ENCODE measurements at places on chromosomes 7 and 10.

DNA sequence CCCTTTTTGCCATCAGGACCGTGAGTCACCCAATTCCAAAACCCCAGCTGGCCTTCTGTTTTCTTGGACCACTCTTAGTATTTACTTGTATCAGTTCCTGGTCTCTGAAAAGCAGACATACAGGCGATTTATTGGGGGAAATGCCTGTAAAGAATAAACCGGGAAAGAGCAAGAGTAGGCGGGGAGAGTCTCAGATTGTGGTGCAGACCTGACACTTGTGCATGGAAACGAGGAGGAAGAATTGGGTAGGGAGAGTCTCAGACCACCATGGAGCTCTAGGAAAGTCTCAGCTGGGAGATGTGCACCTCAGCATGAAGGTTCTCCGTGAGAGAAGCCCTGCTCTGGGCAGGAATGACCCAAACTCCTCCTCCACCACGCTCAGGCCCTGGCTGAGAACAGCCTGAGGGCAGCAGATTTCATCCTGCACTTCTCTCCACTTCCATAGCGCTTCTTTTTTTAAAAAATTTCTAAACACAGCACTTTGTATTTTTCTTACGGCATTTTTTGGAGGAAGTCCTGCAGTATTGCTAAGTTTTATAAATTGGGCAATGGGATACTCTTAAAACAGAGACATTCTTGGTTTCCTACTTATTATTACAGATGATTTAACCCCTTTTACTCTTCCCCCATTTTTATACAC is 6.1 kb upstream of the TASOR2 start:
- no peak for DNase-seq

- DNase-seq: no peak
These were observed 252.5 kb downstream of the PTEN start for GRCh38 chr10:88115968-88116367.

DNA sequence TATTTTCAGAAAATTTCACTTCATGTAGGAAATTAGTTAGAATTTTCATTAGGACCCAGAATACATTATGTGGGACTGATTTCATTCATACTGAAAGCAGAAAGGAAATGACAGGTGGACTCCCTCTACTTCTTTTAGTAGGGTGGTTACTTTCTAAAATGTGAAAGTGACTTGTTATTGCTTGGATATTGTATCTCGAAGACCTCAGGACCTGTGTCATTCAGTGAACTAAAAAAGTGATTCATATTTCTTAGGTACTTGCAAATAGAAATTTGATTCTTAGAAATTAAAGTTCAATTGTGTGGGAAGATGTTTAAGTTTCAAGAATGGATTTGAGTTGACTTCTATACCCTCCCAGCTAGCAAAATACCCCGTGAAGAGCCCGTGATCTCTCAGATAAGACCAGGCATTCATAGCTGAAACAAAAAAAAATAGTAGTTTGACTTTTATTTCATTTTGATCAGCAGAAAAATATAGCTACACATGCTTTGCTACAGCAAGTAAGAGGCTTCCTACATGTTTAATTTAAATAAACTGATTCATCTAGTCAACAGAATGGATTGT is 1037.1 kb downstream of the GATA3 start:
- no peak for DNase-seq

DNA sequence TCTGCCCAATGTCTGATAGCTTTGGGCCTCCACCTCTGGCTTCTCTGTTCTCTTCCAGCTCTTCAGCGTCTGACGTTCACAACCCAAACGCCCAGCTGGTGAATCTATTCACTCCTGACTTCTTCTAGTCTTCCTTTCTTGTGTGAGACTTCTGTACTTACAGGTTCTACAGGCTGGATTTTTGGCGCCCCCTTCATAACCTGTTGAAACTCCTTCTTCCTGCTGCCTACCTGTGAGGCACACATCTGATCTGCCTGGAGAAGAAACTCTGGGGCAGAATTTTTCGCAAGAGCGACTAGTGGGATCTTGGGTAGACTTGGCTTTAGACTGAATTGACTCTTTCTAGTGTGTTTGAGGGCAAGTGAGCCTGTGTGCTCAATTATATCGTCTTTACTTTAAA is 249.3 kb downstream of the REEP3 start:
- no peak for DNase-seq

DNA sequence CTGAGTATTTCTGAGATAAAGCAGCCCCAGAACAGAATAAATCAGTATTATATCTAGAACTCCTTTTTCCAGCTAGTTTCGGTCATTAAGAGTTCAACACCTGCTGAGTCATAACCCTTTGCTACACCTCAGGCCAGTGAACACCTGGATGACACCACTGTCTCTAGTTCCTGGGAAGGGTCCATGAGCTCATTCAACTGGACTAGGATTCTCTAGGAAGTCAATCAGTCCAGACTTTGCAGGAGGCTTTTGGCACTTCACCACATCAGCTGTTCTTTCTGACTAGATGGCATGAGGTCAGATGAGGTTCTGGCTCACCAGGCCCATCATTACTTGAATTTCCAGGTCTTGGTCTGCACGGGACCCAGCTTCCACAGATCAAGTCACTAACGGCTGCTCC is 11.7 kb downstream of the SLC39A12 start:
- no peak for DNase-seq

DNA sequence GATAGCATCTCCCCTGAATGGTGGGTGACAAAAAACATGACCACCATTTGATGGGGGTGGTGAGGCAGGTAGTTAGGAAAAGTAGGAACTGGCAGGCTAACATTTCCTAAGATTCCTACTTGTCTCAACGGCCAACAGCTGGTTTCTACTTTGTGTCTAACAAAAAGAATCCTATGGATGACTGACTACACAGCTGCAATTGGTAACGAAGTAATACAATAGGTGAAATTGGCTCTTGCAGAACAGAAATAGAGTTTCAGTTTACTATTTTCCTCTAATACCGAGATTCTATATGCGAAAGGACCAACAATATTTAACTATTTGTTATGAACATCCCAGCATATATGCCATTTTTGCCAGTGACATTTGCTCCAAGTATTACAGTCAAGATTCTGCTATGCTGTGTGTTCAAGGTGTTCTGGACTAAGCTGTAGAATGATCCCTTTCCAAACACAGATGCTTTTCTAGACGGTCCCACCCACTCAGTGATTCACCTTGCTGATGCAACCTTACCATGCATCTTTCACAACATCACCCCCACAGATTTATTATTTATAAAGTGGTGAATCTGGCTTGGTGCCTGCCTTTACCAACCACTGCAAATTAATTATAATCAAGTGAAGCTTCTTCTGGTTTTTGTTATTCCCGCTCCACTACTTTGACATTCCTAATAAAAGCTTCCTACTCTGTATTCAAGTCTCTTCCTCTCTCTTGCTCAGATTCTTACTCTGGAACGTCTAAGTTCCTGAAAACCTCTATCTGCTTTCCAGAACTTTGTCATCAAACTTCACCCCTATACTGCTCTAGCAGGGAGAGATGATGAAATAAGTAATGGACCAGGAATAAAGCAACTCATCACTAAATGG is 16.8 kb downstream of the BBIP1 start:
- DNase-seq: peak; percentile 13

DNA sequence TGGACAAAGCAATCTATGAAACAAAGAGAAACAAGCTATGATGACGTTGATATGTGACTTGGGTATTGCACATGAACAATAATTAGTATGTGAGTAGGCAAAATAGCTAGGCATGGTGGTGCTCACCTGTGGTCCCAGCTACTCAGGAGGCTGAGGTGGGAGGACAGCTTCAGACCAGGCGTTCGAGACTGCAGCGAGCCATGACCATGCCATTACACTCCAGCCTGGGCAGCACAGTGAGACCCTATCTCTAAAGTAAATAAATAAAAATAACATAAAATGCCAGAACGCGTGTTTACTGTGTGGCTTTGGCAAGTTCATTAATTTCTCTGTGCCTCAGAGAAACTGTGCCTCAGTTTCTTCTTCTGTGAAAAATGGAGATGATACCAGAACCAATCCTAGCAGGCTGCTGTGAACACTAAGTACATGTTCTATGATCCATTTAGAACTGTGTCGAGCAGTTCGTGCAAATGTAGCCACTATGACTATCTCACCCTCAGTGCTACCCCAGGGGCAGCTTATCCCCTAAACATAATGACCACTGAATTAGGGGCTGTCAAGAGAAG is 9.3 kb upstream of the TNS3 start:
- no peak for DNase-seq

- no peak for DNase-seq
These were observed at the start of gene VAX1 for GRCh38 chr10:117137911-117138642. TSS of gene VAX1 (minus strand) at chr10:117138270. CDS start at chr10:117138056, 214 bp downstream.

GRCh38 chr10:80491251-80492102 is 37.4 kb downstream of the TSPAN14 start:
- DNase-seq: no peak

DNA sequence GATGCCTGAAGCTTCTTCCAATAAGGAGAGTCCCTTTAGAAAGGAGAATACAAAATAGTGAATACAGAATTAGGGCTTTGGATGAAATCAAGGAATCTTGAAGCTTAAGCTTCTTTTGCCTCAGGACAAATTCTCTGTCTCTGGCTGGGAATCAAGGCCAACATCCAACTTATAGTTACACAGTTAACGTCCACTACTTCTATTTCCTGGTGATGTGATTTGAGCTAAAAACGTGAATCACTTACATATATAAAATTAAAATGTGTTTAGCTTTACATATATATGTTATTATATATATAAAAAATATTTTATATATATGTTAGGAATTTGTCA is 11.4 kb upstream of the INPP5F start:
- no peak for DNase-seq

- no peak for DNase-seq
These were observed 8.9 kb upstream of the CTBP2 start for GRCh38 chr10:125169279-125169678.

DNA sequence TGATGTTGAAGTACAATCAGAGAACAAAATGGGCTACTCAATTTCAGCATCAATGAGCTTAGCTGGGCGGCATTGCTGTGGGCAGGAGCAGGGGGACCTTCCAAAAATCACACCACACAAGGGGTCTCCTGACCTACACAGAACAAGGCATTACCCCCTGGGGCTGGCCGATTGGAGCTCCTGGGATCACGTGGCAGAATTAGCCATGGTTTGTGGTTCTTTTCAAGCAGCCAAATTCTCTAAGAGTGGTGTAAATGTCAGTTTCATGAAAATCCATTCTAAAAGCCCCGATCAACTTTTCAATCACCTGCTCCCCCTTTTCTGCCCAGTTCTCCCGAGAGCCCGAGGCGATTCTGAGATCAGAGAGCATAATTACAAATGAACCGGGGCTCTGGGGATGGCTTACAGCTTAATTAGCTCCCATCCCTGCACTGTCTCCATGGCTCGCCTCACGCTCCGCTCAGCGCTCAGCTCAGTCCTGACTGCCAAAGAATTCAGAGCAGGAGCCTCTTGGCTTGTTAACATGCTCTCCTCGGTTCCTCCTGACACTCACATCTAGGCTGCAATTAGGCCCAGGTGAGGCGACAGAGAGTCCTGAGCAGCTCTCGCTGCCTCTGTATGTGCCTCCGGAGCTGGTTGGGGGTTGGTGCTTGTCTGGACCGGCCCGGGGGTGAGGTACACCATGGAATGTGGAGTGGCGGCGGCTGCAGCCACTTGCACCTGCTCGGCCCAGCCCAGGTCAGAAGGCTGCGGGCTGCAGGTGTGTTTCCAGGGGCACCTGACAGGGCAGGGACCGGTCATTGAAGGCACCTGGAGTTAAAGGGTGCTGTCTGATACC is 111.8 kb downstream of the WDR11 start:
- DNase-seq: no peak

DNA sequence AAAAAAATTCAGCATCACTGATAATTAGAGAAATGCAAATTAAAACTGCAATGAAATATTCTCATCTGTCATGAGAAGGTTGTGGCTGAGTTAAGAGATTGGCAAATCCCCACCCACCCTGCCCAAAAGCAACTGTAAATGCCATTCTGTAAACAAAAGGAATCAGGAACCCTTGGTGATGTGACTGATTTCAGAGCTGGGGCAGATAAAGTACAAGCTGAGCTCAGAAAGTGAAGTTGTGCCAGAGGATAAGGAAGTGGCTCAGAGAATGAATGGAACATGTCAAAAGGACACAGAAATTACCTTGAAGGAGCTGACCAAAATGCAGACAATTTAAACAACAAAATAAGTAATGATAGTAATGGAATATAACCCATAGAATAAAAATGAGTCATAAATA is 32.7 kb upstream of the ARMS2 start:
- peak; percentile 0 for DNase-seq

GRCh38 chr10:4431114-4431863 is 394.7 kb upstream of the AKR1E2 start:
- peak; percentile 5 for DNase-seq

GRCh38 chr7:131625817-131626372 is 69.5 kb upstream of the PODXL start:
- DNase-seq: peak; percentile 61

DNA sequence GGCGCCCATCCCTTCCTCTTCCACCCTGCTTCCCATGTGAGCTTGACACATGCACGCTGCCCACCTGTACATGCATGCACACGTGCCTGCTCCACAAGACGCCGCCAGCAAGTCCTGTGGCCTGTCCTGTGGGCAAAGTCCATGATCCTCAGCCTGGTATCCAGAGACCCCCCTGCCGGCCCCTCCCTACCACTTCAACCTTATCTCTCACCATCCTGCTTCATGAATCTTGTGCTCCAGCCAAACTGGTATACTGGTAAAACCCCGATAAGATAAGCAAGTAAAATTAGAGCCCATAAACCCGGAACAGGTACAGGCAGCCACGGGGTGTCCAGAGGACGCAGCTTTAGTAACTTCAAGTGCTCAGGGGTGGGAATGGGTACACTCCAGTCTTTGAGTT is 11.8 kb upstream of the TBXAS1 start:
- no peak for DNase-seq

DNA sequence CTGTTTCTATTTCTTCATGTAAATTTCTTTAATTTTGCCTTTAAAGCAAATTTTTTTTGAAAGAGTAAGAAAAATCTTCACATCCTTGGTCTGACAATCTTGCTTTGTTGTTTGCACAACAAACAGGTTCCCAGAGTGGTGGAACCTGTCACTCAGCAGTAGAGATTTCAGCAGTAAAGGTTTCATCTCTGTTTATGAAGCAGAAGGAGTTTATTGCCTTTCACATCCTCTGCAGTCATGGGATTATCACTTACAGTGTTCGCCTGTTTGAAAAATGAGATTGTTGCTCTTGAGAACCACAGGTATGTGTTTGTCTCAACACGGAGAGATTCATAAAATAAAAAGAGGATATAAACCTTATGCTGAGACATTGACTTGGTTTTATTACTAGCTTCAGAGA is 342.6 kb downstream of the IPMK start:
- DNase-seq: no peak

Measured in MG63 (cell line).